ENCODE measurements at places on chromosomes 7 and 10. TPM values are rescaled to one million over a fixed set of nuclear protein-coding genes. Genes with fewer than 3 reads are reported as not detected.
A peak's percentile ranks its signal among the peaks of the same experiment; 100 is the strongest.

Gene RABGEF1
- 45.3 TPM for total RNA-seq

GRCh38 chr7:157977717-157978496 lies 609.7 kb downstream of the PTPRN2 start:
- H3K4me3 ChIP-seq = no peak overlapping the region
- H3K27ac ChIP-seq = no peak overlapping the region
- H3K27me3 ChIP-seq = peaks cover 4% of the 10 kb centered on the region
- DNase-seq = no peak
- H3K4me1 ChIP-seq = no peaks in the 10 kb centered on the region
- 0 out of 2 replicates have a peak, but pooled peaks cover 4% of the 10 kb centered on the region for H3K36me3 ChIP-seq

Gene CALCR
- not detected for total RNA-seq

DNA sequence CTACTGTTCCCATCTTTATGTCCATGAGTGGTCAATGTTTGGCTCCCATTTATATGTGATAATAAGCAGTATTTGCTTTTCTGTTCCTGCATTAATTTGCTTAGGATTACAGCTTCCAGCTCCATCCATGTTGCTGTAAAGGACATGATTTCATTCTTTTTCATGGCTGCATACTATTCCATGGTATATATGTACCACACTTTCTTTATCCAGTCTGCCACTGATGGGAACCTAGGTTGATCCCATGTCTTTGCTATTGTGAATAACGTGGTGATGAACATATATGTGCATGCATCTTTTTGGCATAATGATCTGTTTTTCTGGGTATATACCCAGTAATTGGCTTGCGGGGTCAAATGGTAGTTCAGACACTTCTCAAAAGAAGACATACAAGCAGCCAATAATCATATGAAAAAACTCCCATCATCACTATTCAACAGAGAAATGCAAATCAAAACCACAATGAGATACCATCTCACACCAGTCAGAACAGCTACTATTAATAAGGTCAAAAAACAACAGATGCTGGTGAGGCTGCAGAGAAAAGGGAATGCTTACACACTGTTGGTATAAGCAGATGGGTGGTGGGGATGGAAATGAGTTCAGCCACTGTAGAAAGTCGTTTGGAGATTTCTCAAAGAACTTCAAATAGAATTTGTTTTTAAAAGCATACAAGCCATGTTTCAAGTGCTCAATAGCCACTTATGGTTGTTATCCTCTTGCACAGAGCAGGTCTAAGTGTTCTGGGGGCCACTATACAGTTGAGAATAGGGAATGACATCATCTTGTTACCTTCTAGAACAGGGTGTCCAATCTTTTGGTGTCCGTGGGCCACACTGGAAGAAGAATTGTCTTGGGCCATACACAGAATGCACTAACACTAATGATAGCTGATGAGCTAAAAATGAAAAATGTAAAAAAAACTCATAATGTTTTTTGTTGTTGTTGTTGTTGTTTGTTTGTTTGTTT lies 23.2 kb upstream of the SDK1 start:
- H3K27ac ChIP-seq = no peak overlapping the region
- no peaks in the 10 kb centered on the region for H3K36me3 ChIP-seq
- H3K4me1 ChIP-seq = no peaks in the 10 kb centered on the region
- no peak for DNase-seq
- no peak overlapping the region for H3K4me3 ChIP-seq

Gene PON1
- total RNA-seq = not detected

Gene IFIT2
- total RNA-seq = 10.1 TPM

GRCh38 chr7:143008007-143008901 lies 18.7 kb downstream of the OR9A2 start:
- no peak overlapping the region for H3K27ac ChIP-seq
- peaks cover 8% of the 10 kb centered on the region for H3K4me1 ChIP-seq
- peak; percentile 33 for DNase-seq
- peaks cover 8% of the 10 kb centered on the region for H3K27me3 ChIP-seq
- H3K4me3 ChIP-seq = no peak overlapping the region

Gene PALD1
- not detected for total RNA-seq

DNA sequence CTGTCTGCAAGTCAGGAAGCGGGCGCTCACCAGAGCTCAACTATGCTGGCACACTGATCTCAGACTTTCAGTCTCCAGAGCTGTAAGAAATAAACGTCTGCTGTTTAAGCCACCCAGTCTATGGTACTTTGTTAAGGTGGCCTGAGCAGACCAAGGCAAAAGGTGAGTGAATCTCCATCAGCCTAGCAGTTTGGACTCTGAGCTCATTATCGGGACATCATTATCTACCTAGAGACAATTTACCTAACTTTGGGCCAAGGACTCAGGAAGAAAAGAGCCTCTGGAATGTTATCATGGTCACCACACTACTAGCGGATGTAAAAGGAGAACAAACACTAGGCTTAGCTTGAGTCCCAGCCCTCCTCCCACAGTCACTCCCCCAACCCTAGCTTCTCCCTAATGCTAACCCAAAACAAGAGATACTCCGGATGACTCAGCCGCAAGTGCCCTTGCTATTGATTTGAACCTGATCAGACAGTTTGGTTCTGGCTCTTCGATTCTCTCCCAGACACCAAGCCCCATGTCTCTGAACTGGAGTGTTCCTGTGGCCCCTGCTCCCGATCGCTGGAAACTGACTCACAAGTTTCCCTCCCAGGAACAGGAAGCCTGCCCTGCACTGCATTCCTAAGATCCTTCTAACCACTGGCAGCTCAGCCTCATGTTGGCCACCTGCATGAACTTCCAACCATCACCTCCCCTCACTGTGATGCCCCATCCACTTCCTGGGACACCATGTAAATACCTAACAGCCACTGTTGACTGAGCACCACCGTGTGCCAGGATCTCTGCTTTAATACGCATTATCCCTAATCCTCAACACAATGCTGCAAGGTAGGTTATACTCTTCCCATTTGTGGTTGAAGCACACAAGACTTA lies 34.5 kb downstream of the CREB3L2 start:
- DNase-seq = no peak
- peaks cover 79% of the 10 kb centered on the region for H3K4me1 ChIP-seq
- peak overlapping the region; percentile 86 for H3K27ac ChIP-seq

DNA sequence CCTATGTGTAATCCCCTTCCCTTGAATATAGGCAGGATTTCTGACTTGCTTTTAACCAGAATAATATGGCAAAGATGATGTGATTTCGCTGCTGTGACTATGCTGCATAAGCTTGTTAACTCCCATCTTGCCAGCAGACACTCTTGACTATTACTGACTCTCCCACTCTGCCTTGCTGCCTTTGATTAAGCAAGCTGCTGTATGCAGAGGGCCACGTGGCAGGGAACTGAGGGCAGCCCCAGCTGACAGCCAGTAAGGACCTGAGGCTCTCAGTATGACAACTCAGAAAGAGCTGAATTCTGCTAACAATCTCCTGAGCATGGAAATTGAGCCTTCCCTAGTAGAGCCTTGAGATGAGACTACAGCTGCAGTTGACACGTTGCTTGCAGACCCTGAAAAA lies 279.4 kb upstream of the CACNA2D1 start:
- H3K4me1 ChIP-seq = no peaks in the 10 kb centered on the region
- H3K27me3 ChIP-seq = peaks cover 2% of the 10 kb centered on the region
- H3K36me3 ChIP-seq = no peaks in the 10 kb centered on the region
- no peak overlapping the region for H3K4me3 ChIP-seq

- peaks cover 19% of the 10 kb centered on the region for H3K27me3 ChIP-seq
- no peak overlapping the region for H3K27ac ChIP-seq
- peaks cover 6% of the 10 kb centered on the region for H3K4me1 ChIP-seq
- H3K36me3 ChIP-seq = no peaks in the 10 kb centered on the region
- DNase-seq = no peak
- no peak overlapping the region for H3K4me3 ChIP-seq
Observed at GRCh38 chr10:48806342-48806741, 121.7 kb downstream of the WDFY4 start.

GRCh38 chr7:16780596-16780995 lies 24.2 kb downstream of the AGR2 start:
- no peaks in the 10 kb centered on the region for H3K27me3 ChIP-seq
- DNase-seq = no peak
- no peak overlapping the region for H3K4me3 ChIP-seq
- no peak overlapping the region for H3K27ac ChIP-seq

- no peaks in the 10 kb centered on the region for H3K27me3 ChIP-seq
- peak; percentile 67 for DNase-seq
- H3K36me3 ChIP-seq = peaks cover 3% of the 10 kb centered on the region
- H3K27ac ChIP-seq = peak overlapping the region; percentile 79
Observed at GRCh38 chr7:130141161-130141883, 63.9 kb downstream of the TMEM209 start.

Gene FAM24B
- total RNA-seq = 7.2 TPM

- no peak for DNase-seq
- H3K27me3 ChIP-seq = no peaks in the 10 kb centered on the region
- H3K4me1 ChIP-seq = no peaks in the 10 kb centered on the region
- no peak overlapping the region for H3K4me3 ChIP-seq
Observed at GRCh38 chr7:71649812-71650211, 517.9 kb downstream of the GALNT17 start.

- H3K4me3 ChIP-seq = peak overlapping the region; percentile 88
- H3K27me3 ChIP-seq = no peaks in the 10 kb centered on the region
- peaks cover 12% of the 10 kb centered on the region for H3K36me3 ChIP-seq
- DNase-seq = no peak
- H3K27ac ChIP-seq = peak overlapping the region; percentile 40
Observed at GRCh38 chr7:2553831-2554581, 1.3 kb downstream of the BRAT1 start.

DNA sequence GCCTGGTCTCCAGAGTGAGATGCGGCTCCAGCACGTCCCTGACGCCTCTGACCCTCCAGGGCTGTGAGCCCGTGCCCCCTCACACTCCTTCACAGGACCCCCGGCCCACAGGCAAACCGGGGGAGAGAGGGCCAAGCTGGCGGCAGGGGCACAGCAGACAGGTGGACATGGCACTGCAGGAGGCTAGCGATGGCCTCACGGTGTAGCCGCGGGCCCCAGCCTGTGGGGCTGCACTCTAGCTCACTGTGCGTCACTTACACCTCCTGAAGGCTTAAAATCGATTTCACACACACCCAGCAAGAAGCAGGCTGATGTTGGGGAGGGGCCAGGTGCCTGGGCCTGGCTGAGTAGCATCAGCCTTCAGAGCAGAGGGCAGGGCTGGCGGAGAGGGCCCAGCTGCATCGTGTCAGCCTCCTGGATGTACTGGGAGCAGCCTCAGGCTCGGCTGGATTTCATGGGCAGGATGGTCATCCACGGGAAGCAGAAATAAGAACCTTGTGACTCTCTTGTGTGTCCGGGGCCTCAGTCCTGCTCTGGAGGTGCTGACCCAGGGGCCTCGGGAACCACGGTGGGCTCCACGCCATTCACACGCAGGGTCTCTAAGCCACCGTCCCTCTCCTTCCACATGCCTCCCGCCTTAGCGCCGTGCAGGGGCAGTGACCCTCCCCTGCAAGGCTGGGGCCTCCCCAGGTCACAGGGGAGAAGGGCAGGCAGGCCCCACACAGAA lies 19.4 kb upstream of the KNDC1 start:
- no peaks in the 10 kb centered on the region for H3K36me3 ChIP-seq
- H3K4me1 ChIP-seq = peaks cover 16% of the 10 kb centered on the region
- no peak overlapping the region for H3K4me3 ChIP-seq
- DNase-seq = no peak
- peaks cover 4% of the 10 kb centered on the region for H3K27me3 ChIP-seq

- no peaks in the 10 kb centered on the region for H3K36me3 ChIP-seq
- no peak overlapping the region for H3K4me3 ChIP-seq
- DNase-seq = no peak
- peaks cover 4% of the 10 kb centered on the region for H3K27me3 ChIP-seq
- H3K4me1 ChIP-seq = peaks cover 17% of the 10 kb centered on the region
- H3K27ac ChIP-seq = no peak overlapping the region
Observed at GRCh38 chr10:5971886-5972285, 5.5 kb downstream of the IL15RA start.

DNA sequence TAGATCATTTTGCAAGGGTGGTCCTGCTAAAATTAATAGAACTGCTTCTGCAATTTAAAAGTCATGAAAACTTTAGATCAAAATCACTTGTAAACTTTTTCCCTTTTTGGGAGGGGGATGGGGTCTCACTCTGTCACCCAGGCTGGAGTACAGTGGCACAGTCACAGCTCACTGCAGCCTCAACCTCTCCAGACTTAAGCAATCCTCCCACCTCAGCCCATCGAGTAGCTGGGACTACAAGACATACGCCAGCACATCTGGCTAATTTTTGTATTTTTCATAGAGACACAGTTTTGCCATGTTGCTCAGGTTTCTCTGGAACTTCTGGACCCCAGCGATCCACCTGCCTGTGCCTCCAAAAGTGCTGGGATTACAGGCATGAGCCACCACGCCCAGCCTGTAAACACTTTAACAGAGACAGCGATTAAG lies 79.7 kb downstream of the LRRC17 start:
- H3K36me3 ChIP-seq = no peaks in the 10 kb centered on the region
- peaks cover 6% of the 10 kb centered on the region for H3K4me1 ChIP-seq

GRCh38 chr7:99828811-99829210 lies 998 bp downstream of the CYP3A43 start:
- no peak for DNase-seq
- no peaks in the 10 kb centered on the region for H3K4me1 ChIP-seq
- no peaks in the 10 kb centered on the region for H3K36me3 ChIP-seq
- H3K4me3 ChIP-seq = no peak overlapping the region
- H3K27me3 ChIP-seq = peaks cover 23% of the 10 kb centered on the region

DNA sequence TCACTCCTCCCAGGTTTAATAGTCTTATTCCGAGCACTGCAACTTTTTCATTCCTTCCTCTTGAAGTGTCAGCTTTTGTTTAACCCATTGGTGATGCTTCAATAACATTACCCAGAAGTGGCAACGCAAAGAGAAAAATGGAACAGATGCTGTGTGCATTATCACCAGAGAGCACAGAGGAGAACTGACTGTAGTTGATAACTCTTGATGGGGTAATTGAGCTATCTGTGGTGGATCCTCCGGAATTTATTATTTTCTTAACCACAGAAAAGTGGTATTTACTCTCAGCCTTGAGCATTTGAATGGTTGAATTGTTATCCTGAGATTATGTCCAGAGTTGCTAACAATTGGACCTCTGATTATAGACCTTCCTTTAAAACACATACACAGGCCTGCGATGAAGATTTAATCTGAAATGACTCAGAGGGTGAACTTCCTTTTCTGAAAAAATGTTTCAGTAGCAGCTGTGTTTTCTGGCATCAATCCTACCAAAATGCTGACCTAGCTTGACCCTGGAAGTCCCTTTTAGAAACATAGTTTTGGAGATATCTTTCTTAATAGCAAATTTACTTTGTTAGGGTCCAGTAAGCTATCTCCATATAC lies 1584.4 kb upstream of the LRRTM3 start:
- no peaks in the 10 kb centered on the region for H3K36me3 ChIP-seq
- H3K4me3 ChIP-seq = no peak overlapping the region
- H3K4me1 ChIP-seq = no peaks in the 10 kb centered on the region
- H3K27ac ChIP-seq = no peak overlapping the region
- no peaks in the 10 kb centered on the region for H3K27me3 ChIP-seq

DNA sequence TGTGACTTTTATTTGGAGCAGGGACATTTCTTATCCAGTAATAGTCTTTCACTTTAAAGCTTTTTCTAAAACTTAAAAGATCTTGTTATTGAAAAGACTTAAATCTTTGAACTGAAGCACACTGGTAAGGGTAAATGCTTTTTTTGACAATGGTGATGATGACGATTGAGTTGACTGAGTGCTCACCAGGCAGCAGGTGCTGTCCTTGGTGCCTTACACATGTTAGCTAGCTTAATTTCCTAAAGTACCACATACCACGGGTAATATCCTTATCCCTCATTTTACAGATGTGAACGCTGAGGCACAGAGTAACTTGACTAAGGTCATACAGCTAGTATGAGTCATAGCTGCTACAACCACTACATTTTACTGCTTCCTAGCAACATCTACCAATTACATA lies 200.0 kb downstream of the XPNPEP1 start:
- H3K27ac ChIP-seq = no peak overlapping the region
- H3K4me3 ChIP-seq = no peak overlapping the region
- peaks cover 3% of the 10 kb centered on the region for H3K27me3 ChIP-seq
- DNase-seq = no peak

Gene CPA2
- not detected for total RNA-seq
